ENCODE measurements at places on chromosomes 12 and 14. TPM values are rescaled to one million over a fixed set of nuclear protein-coding genes. Genes with fewer than 3 reads are reported as not detected.

DNA sequence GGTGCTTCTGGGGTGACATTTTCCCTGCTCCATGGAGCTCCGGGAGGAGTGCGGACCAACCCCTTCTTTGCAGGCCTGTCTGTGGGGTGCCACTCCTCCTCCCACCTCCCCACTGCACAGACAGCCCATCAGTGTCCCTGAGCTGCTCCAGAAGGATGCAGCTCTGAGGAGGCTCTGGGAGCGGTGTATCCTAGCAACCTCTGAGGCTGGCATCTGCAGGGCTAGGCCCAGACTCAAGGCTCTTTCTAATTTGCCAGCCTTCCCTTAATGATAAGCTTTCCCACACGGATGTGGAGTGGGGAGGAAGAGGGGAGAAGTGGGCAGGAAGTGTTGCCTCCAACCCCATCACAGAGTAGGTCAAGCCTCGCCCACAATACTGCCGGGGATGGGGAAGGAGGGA is 59.7 kb downstream of the CALM1 start:
- peaks cover 30% of the 10 kb centered on the region for H3K4me1 ChIP-seq
- H3K27ac ChIP-seq, result no peak overlapping the region
- no peak for DNase-seq

Gene LRIG3
- total RNA-seq, result 111 TPM

Gene SSTR1
- total RNA-seq, result 4.3 TPM

- H3K27ac ChIP-seq, result no peak overlapping the region
- H3K27me3 ChIP-seq, result no peaks in the 10 kb centered on the region
- H3K4me3 ChIP-seq, result no peak overlapping the region
- no peaks in the 10 kb centered on the region for H3K4me1 ChIP-seq
- no peak for DNase-seq
These were observed 15.7 kb upstream of the RMST start for GRCh38 chr12:97446895-97447294.

DNA sequence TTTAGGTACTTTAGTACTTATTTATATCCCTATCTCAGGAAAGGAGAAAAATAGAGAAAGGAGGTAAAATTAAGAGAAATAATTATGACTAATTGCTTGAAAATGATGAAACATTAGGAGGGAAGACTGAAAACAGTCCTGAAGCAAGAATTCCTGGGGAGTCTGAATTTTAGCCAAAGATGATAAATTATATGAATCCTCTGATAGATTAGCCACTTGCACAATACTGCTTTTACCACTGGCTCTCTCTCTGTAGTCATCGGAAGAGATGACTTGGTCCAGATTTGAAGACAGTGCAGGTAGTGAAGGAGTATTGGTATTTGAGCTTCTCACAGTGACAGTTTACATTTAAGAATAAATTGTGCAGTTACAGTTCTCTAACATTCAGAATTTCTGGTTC is 83.8 kb upstream of the CLEC14A start:
- no peaks in the 10 kb centered on the region for H3K27me3 ChIP-seq
- no peak overlapping the region for H3K27ac ChIP-seq
- no peaks in the 10 kb centered on the region for H3K4me1 ChIP-seq
- DNase-seq, result no peak

Gene KCNJ8
- 14.6 TPM for total RNA-seq

Gene DCN
- total RNA-seq, result 590 TPM

DNA sequence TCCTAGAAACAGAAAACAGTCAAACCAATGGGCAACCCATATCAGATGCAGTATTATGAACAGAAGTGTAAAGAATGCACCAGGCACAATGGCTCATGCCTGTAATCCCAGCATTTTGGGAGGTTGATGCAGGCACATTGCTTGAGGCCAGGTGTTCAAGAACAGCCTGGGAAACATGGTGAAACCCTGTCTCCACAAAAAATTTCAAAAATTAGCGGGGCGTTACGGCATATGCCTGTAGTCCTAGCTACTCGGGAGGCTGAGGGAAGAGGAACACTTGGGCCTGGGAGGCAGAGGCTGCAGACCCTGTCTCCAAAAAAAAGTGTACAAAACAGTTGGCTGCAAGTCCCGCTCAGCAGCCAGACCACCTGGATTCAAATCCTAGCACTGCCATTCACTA is 4.9 kb downstream of the PXN start:
- peaks cover 17% of the 10 kb centered on the region for H3K4me1 ChIP-seq
- H3K4me3 ChIP-seq, result no peak overlapping the region
- H3K27ac ChIP-seq, result no peak overlapping the region
- DNase-seq, result no peak

Gene CFAP251
- total RNA-seq, result 35.4 TPM

Data from lung (tissue), 17 donors.